ENCODE measurements at places on chromosomes 7 and 10. TPM values are rescaled to one million over a fixed set of nuclear protein-coding genes. Genes with fewer than 3 reads are reported as not detected.

SLC26A4 gene
- 1.1 TPM for total RNA-seq

CLDN3 gene
- total RNA-seq = not detected

INA gene
- not detected for total RNA-seq

RELN gene
- 1.2 TPM for total RNA-seq

CALHM2 gene
- total RNA-seq = 113 TPM

RBP4 gene
- 188 TPM for total RNA-seq

Data from omental fat pad (tissue), 4 donors.